AG04449 (cell line): ENCODE measurements at places on chromosomes 2 and 18.

GRCh38 chr2:137865954-137866540 lies 98.2 kb upstream of the HNMT start:
- no peak for DNase-seq

DNA sequence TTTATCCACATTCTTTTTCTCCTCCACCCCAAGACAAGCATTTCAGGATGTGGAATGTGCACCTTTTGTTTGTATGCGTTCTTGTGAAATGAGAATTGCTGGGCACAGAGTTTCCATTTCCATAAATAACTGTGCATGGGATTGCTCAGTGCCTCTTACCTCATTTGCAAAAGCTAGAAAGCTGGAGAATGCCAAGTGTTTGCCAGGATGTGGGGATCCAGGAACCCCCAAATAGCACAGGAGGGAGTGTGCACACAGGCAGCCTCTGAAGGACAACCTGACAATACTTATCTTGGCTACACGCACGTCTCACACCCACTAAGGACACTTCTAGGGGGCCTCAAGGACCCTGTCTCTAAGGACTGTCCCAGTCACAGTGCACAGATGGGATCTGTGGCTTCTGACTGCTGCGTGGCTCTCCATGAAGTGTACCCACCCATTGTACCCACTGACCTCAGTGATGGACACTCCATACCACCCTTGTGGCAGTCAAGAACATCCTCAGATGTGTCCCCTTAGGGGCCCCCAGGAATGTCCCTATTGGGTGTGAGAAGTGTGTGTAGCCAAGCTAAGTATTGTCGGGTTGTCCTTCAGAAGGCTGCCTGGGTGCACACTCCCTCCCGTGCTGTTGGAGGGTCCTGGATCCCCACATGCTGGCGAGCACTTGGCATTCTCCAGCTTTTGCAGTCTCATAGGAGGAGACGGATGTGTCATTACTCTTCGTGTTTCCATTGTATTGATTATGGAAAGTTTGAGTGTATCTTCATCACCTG lies 38.4 kb downstream of the CAPN13 start:
- DNase-seq = no peak

DNA sequence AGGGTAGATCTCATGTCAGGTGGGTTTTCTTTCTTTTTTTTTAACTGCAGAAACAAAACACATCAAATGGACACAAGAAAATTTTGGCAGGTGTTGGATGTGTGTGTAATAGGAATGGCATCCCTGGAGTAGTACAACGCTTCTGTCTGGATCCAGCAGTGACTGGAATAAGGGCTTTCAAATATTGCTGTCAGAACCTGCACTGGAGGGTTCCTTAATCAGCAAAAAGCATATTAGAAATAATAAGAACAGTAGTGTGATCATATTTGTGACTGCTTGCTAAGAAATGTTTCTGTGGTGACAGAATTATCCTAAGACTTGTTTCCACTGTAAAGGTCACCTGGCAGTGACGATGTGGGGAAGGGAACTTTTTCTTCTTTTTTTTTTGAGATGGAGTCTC lies 30.8 kb downstream of the CREG2 start:
- DNase-seq = no peak

- DNase-seq = no peak
Measured at GRCh38 chr18:63138436-63139340, 180.9 kb downstream of the BCL2 start.

DNA sequence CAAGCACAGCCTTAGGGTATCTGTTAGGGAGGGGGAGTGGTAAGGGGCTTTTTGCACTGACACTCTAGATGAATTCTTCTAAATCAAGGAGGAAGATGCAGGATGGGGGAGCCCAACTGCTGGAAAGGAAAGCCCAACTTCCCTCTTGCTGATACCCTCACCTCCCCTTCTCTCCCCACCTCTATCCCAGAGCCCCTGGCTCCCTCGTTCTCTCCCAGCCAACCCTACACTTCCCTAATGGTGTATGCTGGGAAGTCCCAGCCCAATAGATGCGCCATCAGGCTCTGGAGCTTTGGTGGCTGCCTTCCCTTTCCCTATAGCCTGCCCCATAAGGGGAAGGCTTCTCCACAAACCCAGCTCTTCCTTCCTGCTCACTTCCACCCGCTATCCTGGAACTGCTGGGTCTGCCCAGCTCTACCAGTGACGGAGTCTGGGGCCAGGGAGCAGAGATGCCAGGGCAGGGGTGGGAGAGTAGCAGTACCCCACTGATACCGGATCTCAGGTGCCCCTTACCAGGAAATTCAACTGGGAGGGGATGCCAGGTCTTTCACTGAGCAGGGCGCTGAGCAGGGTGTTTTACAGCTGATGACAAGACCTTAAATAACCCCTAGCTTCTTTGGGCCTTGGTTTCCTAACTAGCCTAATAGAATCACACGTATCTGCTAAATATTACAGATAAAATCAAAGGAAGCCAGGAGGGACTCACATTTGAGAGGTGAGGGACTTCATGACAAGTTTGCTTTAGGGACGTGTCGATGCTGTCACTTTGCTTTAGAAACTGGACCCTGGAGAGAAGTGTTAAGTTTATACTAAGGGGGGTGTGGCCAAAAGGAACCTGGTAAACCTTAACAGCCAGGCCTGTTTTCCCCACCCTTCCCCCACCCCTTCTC lies 82.6 kb downstream of the DNMT3A start:
- DNase-seq = no peak

GRCh38 chr2:207316484-207316883 lies 150.7 kb upstream of the KLF7 start:
- DNase-seq = no peak

- no peak for DNase-seq
Measured at GRCh38 chr2:233845301-233846060, 8.9 kb downstream of the HJURP start.

GRCh38 chr2:159895258-159896065 lies 97.5 kb upstream of the CD302 start:
- DNase-seq = peak; percentile 5

DNA sequence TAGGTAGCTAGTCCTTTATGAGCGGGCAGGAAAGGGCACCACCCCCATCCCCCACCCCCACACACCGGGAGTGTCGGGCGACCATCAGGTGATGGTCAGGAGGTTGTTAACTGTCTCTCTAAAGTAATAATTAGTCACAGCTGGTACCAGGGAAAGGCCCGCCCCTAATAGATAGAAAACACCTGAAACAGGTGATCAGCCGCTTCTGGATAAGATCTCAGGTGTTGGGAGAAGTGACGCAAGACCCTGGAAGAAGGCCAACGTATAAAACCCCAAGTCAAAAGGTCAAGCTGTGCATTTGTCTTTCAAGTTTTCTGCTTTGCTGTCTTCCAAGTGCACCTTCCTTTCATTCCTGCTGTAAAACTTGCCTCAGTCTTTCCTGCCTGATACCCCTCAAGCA lies 59.6 kb upstream of the LINC00305 start:
- no peak for DNase-seq

DNA sequence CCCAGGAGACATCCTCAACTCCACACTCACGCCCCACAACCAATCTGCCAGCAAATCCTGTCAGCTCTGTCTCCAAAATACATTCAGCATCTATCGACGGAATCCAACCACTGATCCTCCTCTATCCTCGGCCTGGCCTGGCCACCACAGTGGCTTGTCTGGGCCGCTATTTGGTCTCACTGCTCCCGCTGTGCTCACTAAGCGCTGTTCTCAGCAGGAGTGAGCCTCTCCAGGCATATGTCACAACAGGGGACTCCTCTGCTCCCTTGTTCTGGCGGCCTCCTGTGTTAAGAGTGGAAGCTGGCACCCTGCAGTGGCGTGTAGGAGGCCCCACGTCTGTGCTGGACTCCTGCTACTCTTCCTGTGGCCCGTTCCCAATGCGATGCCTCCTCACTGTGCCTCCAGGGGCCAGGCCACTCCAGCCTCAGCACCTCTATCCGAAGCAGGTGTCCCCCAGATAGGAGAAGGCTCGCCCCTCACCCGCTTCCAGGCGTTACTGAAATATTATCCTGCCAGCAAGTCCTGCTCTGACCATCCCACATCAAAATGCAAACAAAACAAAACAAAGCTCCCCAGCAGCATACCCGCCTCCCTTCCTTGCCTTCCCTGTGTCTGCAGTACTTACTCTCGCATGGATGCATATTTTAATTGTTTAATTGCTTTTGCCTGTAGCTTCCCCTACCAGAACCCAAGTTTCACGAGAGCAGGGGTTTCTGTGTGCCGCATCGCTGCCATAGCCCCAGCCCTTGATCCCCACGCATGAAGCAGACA lies 39.9 kb downstream of the CENPO start:
- no peak for DNase-seq

DNA sequence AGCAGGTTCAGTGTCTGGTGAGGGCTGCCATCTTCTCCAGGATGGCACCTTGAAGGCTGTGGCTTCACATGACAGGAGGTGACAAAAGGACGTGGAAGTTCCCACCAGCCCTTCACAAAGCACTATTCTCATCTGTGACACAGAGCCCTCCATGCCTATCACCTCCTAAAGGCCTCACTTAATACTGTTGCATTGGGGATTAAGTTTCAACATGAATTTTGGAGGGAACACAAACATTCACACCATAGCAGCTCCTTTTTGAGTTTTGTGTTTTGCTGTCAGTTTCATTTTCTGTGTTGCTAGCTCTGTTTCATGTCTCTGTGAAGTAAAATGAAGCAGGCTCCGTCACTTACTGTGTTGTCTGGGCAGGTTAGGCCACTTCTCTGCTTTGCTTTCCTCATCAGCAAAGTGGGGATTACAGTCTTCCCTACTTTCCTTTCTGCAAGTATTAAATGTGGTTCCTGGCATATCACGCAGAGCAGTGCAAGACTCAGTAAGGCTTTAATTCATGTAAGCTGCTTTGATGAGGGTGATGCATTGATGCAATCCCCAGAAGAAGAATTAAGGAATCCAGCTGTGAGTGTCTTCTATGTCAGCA lies 31.6 kb downstream of the LIMS1 start:
- no peak for DNase-seq

- no peak for DNase-seq
Measured at GRCh38 chr2:207807516-207807915, 37.8 kb upstream of the FZD5 start.

DNA sequence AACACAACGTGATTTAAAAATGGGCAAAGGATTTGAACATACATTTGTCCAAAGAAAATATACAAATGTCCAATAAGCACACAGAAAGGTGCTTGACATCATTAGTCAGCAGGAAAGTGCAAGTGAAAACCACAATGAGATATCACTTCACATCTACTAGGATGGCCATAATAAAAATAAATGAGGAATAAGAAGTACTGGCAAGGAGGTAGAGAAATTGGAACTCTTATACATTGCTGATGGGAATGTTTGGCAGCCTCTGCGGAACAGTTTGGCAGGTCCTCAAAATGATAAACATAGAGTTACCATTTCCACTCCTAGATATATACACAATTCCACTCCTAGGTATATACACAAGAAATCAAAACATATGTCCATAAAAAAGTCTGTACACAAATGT lies 51.0 kb upstream of the PGAP1 start:
- no peak for DNase-seq

DNA sequence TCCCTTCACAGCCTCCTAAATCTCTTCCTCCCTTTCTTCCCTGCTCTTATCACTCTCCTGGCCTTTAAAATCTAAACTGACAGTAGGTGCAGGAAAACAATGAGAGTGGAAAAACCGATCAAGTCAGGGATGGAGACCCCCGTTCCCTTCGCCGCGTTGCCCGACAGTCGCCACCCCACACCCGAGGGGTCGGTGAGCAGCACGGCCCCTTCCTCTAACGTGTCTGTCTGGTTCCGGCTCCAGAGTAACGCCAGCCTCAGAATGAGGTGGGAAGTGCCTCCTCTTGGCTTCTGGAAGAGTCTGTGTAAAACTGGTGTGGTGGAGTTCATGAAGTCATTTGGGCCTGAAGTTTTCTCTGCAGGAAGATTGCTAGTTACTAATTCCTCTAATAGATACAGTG lies 138.6 kb downstream of the NFATC1 start:
- no peak for DNase-seq

DNA sequence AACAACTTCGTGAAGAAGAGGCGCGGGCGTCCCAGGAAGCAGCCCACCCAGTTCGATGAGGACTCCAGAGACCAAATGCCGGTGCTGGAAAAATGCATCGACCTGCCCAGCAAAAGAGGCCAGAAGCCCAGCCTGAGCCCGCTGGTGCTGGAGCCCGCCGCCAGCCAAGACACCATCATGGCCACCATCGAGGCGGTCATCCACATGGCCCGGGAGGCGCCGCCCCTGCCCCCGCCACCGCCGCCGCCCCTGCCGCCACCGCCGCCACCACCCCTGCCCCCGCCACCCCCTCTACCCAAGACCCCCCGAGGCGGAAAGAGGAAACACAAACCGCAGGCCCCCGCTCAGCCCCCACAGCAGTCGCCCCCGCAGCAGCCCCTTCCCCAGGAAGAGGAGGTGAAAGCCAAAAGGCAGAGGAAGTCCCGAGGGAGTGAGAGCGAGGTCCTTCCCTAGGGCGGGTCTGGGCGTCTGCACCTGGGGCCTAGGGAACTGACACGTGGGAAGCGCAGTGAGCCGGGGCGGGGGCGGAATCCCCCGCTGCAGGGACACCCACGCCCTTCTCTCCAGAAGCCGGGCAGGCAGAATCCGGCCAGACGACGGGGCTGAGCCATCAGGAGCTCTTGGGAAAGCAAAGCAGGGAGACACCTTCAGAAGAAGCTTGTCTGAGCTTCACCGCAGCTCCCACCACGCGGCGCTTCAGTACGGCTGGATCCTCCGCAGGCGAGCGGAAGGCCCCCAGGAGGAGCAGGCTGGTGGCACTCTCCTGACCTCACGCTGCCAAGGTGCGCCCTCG lies 382.8 kb downstream of the SETBP1 start:
- no peak for DNase-seq

GRCh38 chr18:38545071-38545470 lies 979.5 kb upstream of the CELF4 start:
- DNase-seq = no peak

GRCh38 chr2:47283659-47284058 lies 119.3 kb upstream of the MSH2 start:
- DNase-seq = no peak

DNA sequence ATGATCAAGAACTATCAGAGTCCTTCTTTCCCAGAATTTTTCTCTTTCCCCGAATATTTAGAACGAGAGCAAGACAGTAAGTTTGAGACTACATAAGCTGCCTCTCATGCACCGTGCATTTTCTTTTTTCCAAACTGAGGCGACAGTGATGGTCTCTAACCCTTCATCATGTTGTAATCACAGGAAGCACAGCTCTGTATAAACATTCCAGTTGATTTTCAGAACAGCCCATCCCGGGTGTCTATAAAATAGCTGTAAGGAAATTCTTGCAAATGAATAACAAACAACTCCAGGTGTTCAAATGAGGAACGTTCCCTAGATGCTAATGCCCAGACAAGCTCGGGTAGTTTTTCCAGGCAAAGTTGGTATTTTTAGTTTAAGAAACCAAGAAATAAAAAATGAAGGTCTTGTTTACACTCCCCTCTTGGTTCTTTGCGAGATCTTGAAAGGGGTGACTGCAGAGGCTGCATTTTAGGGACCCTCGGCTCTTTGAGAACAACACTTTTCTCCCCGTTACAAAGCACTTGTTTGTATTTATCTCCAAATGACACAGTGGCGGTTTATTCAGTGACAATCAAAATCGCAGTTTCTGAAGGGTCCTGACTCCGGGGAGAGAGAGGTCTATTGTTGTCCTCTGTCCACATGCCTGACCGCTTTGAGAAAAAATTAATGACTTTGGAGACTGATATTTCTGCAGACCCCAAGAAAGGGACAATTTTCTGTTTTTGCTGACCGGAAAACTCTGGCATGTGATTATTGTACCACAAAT lies 101.1 kb upstream of the NCK2 start:
- no peak for DNase-seq
